Stimulated activated CD4-positive, alpha-beta T cell treated with anti-CD3 and anti-CD28 coated beads, Interleukin-1b, Interleukin-23, amount 100 ng/mL, for 1 hour (primary cell): ENCODE measurements at places on chromosomes 3 and 15.

DNA sequence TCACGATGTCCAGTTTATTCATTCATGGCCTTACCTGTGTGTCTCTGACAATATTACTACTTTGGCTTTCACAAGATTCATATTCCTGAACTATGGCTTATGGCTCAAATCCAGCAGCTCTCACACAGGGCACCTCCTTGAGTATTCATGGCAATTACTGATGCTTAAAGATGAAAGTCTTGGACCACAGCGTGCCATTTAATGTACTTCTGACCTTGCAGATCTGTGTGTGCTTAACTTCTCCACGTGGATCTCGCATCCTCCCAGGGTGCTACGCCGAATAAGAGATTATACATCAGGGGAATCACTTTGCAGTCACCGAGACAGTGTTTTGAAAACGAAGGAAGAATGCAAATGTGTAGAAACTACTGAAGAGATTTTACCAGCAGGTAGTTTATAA, 147.5 kb downstream of the TNIK start:
- no peak for DNase-seq

- DNase-seq = no peak
These were observed 16.4 kb downstream of the CCDC12 start for GRCh38 chr3:46960081-46960701.

GRCh38 chr15:77702211-77702957, 69.7 kb upstream of the LINGO1 start:
- DNase-seq = no peak

GRCh38 chr3:37670961-37671483, 190.7 kb upstream of the CTDSPL start:
- no peak for DNase-seq

GRCh38 chr3:98612587-98612986, 19.2 kb upstream of the CPOX start:
- no peak for DNase-seq

DNA sequence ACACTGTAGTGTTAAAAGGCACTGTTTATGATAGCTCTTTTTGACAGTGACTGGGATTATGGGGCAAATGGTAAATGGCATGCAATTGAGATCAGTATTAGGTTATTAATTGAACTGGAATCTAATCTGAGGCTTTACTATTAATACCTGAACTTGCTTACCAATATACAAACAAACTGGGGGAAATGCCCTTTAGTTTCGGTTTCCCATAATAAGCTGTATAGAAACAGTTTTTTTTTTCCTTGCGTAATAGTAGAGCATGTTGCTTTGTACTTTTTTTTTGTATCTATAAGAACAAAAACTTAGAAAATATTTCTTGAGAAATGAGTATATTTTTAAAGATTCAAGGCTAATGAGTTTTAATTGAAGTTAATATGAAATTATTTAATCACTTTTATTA, 95.0 kb downstream of the FNDC3B start:
- DNase-seq = no peak

- no peak for DNase-seq
These were observed 21.1 kb upstream of the COLQ start for GRCh38 chr3:15542614-15543013.

DNA sequence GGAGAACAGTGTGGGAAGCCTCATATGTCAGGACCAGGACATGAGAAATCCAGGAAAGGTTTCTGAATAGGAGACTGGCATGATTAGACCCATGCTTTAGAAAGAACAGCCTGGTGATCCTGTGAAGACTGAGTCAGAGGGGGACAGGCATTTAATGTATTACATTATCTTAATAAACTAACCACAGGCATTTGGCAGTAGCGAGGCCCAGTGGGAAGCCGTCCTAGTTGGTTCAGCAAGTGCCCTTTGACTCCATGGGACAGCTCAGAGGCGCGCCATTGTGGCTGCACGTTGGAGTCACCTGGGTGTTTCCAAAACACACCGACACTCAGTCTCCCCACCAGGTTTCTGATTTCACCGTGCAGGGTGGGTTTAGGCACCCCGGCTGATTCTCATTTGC, 90.5 kb upstream of the DGKG start:
- no peak for DNase-seq

GRCh38 chr3:100653604-100654294, 44.3 kb downstream of the ADGRG7 start:
- DNase-seq = no peak

DNA sequence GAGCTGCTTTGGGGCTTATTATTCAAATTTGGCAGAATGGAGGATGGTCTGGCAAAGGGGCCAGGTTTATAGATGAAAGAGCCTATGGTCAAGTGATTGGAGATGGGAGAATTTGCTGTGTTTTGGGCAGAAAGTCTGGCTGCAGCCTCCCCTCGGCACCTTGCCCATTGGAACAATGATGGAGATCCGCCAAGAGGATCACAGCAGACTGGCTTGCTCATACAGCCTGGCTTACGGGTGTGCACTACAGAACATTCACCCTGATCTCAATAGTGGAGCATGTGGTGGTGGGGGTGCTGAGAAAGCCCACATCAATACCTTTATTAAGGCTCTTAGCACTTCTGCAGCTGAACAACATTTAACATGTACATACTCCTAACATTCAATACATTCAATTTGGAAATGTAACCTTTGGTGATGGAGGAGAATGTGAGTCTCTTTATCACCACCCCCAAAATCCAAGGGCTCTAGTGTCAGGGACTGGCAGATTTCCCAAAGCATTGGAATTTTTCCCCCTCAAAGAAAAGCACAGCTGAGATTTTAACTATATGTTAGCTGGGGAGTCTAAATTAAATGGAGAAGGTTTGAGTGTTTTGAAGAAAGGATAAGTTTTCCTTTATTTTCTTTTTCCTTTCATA, 118.4 kb upstream of the TMC3 start:
- no peak for DNase-seq

DNA sequence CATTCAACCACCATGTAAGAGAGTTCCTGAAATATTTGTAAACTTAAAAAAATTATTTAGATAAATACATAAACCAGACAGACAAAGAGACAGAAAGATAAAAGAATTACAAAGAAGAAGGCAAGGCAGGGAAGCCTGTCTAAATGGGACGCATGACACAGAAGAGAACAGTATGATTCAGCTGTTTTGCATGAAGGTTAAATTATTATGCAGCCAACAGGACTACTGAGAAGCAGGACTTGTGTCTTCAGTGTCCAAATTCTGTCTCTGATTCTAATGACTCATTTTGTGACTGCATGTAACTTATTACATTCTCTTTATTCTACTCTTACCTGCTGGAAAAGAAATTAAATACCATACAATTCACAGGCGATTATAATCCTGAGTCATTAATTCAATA, 340.4 kb upstream of the KCNMB2 start:
- no peak for DNase-seq

- DNase-seq = peak; percentile 10
These were observed 7.1 kb upstream of the FMN1 start for GRCh38 chr15:33201491-33202231.

DNA sequence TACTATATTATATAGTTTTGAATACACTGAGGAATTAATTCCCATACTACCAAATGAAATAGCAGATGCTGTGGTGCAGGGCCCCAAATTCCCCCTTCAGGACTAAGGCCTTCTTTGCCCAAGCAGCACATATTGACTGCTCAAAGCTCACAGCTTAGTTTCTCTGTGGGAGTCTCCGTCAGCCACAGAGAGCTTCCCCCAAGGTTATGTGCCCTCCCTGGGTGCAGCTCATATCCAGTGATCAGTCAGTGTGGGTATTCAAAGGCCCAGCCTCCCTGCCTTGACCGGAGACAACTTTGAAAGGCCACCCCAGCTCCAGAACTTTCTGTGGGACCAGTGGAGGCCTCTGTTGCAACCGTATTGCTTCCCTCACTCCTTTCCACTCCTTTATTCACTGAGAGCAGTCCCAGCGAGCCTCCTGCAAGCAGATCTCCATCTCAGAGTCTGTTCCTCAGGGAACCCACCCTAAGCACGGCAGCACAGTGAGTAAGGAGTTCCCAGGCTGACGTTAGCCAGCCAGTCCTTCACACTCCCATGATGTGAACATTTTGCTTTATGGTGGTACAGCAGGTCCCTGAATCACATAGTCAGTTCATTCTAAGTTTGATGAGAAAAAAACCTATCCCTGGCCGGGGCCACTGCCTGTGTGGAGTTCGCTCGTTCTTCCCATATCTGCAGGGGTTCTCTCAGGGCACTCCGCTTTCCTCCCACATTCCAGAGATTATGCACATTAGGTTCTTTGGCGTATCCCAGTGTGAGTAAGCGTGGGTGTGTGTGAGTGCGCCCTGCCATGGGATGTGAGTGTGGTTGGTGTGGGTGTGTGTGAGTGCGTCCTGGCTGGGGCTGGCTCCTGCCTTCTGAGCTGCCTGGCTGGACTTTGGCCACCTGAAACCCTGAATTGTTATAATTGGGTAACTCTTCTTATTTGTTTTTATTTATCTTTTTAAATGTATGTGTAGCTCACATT, 64.4 kb upstream of the PPARG start:
- no peak for DNase-seq

- no peak for DNase-seq
These were observed 175.5 kb downstream of the ADAMTS17 start for GRCh38 chr15:100166313-100166712.
